ENCODE measurements at places on chromosomes 16 and 17. TPM values are rescaled to one million over a fixed set of nuclear protein-coding genes. Genes with fewer than 3 reads are reported as not detected.

- no peak for DNase-seq
Observed at GRCh38 chr17:63699638-63700527, at the start of gene LIMD2. TSS of gene LIMD2 (minus strand) at chr17:63700125. CDS start at chr17:63699298, 827 bp downstream.

NPW gene
- 2.7 TPM for polyA plus RNA-seq

KRT31 gene
- 3.5 TPM for polyA plus RNA-seq

- DNase-seq: no peak
Observed at GRCh38 chr17:4334776-4335584, 31.5 kb downstream of the UBE2G1 start.

DNA sequence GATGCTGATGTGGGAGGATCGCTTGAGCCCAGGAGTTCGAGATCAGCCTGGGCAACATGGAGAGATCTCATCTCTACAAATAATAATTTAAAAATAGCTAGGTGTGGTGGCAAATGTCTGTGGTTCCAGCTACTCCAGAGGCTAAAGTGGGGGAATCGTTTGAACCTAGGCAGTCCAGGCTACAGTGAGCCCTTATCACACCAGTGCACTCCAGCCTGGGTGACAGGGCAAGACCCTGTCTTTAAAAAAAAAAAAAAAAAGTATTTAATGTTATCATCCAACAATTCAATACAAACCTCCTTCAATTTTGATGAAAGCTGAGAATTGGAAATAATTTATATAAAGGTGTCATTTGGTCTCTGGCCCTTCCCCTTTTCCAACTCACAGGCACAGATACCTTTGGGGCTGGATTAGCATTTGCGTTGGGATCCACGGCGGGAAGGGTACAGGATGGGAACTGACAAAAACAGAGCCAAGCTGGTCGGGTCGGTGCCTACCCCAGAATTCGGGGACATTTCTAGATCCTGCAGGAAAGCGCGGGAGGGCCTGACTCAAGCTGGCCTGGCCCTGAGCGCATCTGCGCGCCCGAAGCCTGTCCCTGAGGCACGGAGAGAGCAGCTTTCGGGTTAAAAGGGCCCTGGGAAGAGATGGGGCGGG, 860 bp upstream of the DCAF7 start:
- no peak for DNase-seq

DNA sequence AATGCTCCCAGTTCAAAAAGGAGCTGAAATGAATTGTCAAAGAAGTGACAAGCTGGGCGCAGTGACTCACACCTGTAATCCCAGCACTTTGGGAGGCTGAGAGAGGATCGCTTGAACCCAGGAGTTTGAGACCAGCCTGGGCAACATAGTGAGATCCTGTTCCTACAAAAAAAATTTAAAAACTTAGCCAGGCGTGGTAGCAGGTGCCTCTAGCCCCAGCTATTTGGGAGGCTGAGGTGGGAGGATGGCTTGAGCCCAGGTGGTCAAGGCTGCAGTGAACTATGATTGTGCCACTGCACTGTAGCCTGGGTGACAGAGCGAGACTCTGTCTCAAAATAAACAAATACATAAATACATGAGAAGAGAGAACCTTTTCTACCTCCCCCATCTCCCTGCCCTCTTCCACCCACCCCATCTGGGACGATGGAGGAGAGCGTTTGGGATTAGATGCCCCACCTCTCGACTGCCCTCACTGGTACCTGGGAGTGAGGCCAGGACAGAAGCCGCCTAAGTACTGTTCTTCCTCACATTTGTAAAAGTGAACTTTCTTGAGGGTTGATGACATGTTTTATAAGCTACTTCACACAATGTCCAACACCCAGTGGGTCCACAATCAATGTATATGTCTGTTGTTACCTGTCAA, 2.4 kb downstream of the IL4R start:
- no peak for DNase-seq

DNA sequence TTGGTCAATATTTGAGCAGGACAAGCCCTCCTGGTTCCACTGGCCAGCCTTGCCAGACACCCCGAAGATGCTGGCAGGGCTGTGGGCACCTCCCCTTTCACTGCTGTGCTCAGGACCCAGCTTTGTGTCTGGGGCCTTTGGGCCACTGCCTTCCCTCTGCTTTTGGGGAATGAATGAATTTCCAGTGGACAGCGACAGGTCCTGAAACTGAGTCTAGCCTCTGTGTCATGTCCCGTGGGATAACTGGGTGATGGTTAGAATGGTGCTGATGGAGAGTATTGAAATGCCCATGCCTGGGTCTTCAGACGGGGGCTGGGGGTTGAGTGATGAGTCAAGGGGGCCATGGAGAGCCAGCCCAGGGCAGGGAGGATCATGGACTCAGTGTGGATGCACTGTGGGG, 135.8 kb downstream of the FOXL1 start:
- DNase-seq: no peak

GRCh38 chr16:15775663-15776304, 81.0 kb downstream of the MYH11 start:
- DNase-seq: peak; percentile 34

DNA sequence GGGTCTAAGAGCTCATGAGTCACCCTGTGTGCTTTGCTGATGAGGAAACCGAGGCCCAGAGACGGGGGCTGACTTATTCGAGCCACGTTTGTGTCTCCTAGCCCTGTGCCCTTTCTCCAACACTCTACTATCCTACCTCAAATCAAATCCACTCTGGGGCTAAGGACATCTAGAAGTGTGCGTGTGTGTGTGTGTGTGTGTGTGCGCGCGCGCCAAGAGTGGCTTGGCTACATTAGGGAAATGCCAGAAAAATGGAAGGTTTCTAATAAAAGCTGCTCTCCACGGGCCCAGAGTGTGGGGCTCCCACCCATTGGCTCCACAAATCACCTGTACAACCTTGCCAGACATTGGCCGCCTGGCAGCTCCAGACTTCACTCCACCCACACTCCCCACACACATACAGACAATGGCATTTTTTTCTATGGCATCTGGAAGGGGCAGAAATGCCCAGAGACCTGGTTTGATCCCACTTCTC, 30.3 kb upstream of the PHOSPHO1 start:
- no peak for DNase-seq

CES4A gene
- polyA plus RNA-seq: 2.0 TPM

DNA sequence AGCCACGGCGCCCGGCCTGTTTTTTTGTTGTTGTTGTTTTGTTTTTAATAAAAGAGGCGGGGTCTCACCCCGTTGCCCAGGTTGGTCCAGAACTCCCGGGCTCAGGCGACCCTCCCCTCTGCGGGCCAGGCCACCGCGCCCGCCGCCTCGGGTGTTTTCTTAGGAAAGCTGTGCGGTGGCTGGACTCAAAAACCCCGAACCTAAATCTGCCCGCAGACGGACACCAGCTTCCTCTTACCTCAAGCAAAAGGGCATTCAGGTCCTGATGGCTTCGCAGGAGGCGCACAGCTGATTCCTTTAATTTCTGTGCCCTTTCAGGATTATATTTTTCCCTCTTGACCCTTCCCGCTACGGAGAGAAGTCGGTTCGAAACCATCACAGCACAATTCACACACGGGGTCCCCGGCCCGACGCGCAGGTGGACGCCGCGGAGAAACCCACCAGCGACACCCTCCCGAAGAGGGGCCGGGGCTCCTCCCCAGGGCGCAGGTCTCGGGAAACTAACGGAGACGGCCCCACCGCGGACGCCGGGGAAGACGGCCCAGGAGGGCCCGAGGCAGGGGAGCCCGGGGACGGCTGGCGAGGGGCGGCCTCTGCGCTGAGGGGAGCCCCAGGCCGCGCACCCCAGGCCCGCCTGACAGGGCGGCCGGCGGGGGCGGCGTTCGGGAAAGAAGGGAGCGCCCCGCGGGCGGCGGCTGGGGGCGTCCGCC, 653 bp downstream of the FANCA start:
- DNase-seq: no peak

Measured in muscle of arm (tissue), 14 donors.